ENCODE measurements at places on chromosomes 1 and 21.

DNA sequence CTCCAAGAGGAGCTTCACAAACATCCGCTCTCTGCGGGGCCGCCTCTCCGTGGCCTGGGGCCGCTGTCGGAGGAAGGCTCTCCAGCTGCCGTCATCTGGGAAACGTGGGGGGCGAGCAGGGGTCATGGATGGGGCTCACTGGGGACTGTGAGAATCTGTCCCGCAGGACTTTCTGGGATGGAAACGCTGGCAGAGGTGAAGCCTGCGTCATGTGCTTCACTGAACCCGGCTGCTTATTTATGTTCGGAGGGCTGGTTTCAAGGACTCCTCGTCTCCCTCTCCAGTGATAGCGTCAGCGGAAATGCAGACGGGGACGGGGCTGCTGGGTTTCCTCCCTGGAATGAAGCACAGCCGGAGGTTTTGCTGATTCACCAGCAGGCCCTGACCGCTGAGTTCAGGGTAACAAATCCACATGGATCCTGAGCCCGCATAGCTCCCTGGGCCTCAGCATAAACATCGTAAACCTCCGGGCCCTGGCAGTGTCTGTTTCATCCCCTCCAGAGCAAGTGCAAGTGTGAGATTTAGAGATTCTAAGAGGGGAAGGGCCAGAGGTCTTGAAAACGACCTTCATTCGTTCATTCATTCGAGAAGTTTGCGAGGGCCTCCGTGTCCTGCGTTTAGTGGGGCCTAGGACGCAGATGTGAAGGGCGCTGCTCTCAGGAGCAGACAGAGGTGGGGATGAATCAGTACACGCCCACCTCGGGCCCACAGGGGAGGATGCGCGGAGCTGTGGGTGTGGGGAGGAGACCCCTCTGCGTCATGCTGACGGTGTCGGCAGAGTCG, 7.0 kb upstream of the POFUT2 start:
- DNase-seq: peak; percentile 74

GRCh38 chr1:34695580-34695979, 59.3 kb upstream of the GJB5 start:
- DNase-seq: no peak

DNA sequence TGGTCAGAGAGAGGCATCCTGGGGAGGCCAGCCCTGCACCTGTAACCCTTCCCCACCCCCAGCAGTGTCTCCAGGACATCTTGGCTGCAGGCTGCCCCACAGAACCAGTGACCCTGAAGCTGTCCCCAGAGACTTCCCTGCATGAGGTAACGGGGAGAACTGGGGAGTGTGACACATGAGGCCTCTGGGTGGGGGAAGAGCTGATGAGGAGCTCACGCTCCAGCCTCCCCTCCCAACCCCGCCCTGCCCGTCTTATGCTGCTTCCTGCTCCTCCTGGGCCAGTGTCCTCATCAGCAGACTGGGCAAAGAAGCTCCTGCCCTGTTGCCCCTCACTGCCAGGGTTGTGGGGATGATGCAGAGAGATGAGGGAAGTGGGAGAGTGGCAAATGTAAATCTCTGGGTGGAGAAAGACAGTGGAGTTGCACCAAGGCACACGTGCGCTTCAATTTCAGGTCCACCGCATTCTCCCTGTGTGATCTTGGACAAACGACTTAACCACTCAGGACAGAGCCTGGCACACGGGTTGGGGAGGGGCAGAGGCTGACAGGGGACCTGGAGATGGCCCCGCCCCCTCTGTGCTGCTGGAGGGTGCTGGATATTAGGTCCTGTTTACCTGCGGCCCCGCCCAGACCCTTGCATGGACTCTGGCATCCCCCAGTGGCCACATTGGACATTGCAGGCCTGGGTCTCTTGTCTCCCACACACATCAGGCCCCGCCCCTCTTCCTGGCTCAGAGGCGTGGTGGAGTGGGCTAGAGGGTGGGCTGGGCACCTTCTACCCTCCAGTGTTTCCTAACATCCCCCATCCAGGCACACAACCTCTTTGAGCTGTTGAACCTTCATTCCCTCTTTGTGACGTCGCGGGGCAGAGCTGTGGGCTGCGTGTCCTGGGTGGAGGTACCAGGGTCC, 12.3 kb downstream of the CLCNKB start:
- peak; percentile 58 for DNase-seq

GRCh38 chr1:220703305-220703704, 13.1 kb downstream of the C1orf115 start:
- no peak for DNase-seq

DNA sequence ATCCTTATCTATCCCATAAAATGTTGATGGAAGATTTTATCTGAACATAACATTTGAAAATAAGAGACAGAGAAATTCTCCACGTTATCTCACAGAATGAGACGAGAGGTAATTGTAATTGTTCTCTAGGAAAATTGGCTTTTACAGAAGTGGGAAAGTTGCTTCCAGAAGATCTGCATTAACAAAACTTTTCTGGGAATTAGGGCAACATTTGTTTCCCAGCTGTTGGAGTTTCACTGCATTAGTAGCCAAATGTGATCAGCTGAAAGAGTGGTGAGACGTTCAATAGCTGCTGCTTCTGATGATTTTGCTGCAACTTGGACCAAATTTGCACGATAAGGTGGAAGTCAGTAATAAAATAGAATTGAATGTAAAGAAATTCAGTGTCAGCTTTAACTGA, 7.6 kb downstream of the CHODL start:
- DNase-seq: no peak

GRCh38 chr1:115473986-115474565, 136.0 kb upstream of the NGF start:
- no peak for DNase-seq

GRCh38 chr1:109184687-109185086, 29.0 kb upstream of the SARS1 start:
- DNase-seq: no peak

DNA sequence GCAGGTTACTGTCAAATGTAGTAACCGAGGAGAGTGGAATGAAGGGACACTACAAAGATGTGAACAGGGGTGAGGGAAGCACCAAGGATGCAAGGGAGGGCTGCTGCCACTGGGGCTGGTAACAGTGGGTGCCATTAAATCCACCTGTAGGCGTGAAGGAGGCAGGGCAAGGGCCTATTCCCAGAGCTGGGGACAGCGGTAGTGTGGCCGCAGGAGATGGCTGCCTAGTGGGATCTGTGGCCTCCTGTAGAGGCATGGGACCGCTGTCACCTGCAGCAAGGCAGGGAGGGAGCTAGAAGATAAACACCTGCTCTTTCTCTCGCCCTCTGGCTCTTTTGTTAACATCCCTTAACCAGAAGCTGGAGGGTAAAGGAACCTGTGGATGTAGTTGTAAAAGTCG, 80.5 kb upstream of the CNIH3 start:
- no peak for DNase-seq

DNA sequence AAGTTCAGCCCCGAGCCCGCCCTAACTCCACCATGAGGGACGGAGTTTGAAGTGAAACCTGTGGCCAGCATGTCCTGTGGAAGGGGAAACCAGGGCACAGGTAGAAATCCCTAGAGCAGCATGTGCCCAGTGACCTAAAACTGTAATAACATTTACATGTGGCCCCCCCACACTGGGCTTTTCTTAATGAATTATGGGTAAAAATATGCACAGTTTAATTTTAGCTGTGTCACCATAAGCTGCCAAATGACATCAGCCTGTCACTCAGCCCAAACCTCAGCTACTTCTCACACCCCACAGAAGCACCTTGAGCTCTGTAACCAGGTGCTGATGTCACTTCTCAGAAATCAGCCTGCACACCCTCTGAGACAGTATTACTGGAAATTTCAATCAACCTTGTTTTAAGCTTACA, 50.0 kb upstream of the SLC19A1 start:
- DNase-seq: no peak

DNA sequence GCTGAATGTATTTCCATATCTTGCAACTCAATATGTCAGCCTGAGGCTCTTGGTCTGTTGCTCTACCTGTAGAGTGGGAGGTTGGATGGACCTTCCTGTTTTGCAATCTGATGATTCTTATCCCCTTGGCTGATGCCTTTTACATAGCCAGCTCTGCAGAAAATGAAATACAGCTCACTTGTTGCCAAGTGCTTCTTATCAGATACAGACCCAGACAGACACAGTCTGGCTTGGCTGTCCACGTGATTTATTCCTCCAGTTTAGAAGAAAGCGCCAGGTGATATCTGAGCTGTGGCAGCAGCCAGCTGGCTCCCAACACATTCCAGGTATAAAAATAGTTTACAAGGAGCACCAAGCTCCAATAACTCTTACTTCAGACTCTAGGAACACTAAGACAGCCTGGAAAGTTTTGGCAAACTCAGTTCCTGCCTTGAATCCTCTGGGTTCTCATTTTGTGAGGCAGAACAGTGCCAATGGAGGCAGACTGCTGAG, 479.2 kb upstream of the USP24 start:
- no peak for DNase-seq

GRCh38 chr1:226948996-226949395, 8.9 kb downstream of the COQ8A start:
- DNase-seq: no peak

DNA sequence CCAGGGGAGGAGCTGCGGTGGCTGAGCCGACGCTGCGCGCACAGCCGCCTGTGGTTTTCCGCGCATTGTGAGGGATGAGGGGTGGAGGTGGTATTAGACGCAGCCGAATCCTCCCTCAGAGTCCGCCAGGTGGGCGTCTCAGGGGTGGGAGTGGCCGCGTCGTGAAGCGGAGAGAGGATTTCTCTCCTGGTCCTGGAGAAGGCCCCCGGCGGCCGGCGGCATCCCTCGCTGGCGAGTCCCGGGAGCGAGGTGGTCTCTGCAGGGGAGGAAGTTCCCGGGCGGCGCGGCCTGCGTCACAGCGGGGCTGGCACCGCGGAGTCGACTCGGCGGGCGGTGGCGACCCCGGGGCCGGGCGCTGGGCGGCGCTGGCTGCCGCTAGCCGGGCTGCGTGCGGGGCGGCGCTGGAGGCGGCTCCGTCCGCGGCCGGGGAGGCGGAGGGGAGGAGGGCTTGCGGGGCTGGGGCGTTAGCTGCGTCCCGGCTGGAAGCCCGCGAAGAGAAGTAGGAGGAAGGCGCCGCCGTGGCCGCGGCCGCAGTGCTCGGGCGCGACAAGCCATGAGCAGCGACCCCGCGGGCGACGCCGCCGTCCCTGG, at the start of gene LRRC8C:
Gene LRRC8C, plus strand, starts transcription at position 464 of the 591 bp plus-strand sequence. CDS start 53,354 bp downstream, outside the sequence.
- DNase-seq: peak; percentile 49

DNA sequence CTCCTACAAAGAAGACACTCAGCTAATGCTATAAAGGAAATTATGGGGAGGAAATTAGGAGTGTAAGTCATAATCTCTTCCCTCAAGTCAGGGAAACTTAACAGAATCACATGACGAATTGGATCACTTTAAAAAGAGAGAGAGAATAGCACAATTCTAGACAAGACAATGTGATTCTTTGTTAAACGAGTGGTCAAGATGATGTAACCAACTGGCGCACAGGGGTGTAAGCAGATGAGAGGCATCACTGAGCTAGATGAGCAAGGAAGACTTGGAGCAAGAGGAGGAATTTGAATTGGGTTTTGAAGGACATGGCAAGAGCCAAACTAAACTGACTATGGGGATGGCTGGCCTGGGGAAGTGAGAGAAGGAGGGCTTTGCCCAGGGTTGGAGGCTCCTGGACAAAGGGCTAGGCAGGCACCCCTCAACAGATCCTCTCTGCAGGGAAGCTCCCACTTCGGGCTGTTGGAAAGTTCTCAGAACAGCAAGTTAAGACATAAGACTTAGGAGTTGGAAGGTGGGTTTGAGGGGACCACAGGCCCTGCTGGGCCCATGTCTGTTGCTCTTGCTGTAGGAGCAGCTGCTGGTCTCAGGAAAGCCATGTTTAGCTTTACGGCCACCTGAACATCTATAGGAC, 123.9 kb upstream of the GRIK3 start:
- DNase-seq: no peak

- DNase-seq: no peak
These were observed 36.2 kb upstream of the KRTAP11-1 start for GRCh38 chr21:30917557-30917956.
